ENCODE measurements at places on chromosomes 6 and 20.

DNA sequence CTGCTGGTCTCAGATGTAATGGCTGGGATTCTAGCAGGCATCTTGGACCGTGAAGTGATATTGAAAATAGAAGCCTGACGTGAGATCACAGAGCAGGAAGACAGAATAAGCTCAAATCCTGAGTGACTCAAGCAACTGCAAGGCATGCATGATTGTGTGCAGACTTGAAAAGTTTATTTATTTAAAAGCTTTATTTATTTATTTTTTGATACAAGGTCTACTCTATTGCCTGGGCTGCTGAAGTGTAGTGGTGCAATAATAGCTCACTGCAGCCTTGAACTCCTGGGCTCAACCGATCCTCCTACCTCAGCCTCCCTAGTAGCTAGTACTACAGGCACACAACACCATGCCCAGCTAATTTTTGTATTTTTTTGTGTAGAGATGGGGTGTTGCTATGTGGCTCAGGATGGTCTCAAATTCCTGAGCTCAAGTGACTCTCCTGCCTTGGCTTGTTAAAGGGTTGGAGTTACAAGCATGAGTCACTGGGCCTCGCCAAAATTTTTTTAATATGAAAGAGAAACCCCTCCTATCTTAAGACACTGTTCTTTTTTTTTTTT is 40.1 kb upstream of the RNF144B start:
- DNase-seq: no peak

DNA sequence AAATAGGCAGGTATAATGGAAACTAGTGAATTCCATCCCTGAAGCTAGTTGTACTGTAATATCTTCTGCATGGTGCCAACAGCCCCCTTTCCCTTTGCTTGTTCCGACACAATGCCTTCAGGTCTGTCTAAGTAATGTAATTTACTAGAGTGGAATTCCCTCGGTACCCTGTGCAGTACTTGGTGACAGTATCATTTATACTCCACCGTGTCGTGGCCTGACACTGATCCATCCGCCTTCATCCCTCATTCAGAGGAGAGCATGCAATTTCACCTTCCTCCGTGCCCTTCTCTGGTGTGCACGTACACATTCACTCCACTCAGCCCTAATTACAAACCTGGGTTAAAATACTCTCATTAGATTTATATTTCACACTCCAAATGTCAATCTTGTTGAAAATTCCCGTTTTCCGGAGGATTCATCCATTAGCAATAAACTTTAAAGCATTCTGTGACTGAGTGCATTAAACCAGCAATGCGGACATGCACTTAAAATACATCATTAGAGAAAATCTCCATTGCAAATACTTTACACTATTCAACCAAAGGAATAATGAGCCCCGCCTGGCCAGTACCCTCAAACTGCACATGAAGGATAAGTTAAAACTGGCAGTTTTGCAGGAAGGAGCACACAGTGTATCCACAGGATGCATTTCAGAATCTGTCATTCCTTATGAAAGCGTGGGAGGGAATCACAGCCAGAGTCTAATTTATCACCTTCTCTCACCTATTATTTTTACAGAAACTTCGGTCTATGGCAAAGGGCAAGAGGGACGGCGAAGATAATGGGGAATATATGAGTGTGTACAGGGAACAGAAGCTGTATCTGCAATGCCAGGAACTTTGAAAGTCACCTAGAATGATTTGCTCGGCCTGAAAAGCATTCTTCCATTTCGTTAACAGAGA is 182.5 kb downstream of the GJA10 start:
- no peak for DNase-seq

DNA sequence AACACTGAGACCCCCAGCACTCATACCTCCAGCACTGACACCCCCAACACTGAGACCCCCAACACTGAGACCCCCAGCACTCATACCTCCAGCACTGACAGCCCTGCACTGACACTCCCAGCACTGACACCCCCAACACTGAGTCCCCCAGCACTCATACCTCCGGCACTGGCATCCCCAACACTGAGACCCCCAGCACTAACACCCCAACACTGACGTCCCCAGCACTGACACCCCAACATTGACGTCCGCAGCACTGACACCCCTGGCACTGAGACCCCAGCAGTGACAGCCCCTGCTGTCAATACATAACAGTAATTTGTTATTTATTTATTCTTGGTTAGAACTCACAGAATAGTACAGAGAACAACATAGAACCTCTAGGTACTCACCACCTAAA is 58.0 kb downstream of the ERMARD start:
- DNase-seq: no peak

GRCh38 chr6:28901831-28902230 is 22.0 kb downstream of the TRIM27 start:
- DNase-seq: no peak

GRCh38 chr6:6737671-6738070 is 149.2 kb downstream of the LY86 start:
- DNase-seq: no peak

DNA sequence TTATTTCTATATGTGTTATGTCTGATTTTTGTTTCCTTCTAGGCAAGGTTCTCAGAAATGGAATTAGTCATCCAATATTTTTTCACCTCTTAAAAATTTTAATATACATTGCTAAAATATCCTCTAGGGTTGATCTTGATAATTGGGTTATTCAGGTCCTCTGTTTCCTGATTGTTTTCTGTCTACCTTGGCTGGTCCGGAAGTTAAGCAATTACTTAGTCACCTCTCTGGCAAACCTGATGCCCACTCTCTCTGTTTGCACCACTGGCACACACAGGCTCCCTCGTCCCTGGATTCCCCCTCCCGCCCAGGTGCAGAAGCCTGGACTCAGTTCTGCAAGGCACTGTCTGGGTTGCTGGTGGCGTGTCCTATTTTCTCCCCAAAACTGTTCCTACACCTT is 27.7 kb downstream of the CST9L start:
- no peak for DNase-seq

DNA sequence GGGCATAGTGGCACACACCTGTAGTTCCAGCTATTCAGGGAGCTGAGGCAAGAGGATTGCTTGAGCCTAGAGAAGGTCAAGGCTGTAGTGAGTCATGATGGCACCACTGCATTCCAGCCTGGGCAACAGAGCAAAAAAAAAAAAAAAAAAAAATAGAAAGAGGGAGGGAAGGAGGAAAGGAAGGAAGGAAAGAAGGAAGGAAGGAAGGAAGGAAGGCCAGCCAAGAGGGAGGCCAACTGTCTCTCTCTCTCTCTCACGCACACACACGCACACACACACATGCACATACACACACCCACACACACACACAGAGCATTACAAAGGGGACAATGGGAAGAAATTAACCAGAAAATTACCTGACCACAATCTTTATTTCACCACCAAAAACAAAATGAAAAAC is 50.6 kb upstream of the COL9A1 start:
- no peak for DNase-seq

DNA sequence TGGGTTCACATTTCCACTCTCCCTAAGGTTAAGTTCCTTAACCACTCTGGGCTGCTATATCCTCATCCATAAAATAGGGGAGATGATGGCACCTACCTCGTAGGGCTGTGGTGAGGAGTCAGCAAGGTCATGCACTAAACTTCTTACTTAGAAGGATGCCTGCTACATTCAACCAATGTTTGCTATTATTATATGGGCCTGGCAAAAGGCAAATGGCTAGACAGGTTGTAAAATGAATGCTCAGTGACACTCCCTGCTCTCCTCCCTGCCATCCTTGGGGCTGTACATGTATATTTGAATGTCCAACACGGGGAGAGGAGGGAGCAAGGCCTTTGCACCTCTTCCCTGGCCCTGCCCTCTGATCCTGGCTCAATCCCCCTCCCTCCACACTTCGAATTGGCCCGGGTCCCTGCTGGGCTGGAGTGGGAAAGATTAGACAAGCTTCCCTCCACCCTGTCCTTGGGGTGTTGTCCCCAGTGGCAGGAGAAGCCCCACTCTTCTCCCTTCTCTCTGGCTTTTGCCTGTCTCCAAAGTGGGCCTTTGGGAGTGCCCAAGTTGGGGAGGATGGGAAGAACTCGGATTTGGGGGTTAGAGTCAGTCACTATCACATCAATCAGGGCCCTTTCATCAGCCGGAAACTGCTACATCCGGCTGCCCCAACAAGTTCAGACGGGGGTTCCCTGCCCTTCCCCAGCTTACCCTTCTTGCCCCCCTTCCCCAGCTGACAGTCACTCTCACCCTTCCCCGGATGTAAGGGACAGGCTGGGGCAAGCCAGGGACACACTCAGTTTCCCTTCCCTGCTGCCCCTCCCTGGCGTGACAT is 36.3 kb upstream of the VEGFA start:
- DNase-seq: peak; percentile 26

GRCh38 chr20:5313916-5314315 is 2.8 kb downstream of the PROKR2 start:
- DNase-seq: no peak

- no peak for DNase-seq
These were observed 25.8 kb upstream of the CD93 start for GRCh38 chr20:23111944-23112342.

DNA sequence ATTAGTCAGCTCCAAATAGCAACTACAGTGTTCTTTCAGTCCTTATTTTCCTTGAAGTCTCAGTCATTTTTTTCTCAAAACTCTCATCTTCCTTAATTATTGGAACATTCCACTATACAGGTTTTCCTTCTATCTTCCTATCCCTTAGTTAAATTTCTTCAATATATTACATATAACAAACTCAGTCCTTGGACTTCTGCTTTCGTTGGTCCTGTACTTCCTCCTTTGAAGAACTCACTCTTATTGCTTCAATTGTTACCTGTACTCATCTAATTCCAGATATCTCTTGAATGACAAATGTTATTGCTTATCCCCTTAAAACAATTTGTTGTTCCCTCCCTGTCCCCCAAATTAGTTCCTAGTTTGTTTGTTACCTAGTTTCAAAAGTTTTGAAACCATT is 67.7 kb upstream of the NOTCH4 start:
- no peak for DNase-seq

GRCh38 chr6:133705066-133705465 is 183.8 kb upstream of the TCF21 start:
- DNase-seq: no peak

DNA sequence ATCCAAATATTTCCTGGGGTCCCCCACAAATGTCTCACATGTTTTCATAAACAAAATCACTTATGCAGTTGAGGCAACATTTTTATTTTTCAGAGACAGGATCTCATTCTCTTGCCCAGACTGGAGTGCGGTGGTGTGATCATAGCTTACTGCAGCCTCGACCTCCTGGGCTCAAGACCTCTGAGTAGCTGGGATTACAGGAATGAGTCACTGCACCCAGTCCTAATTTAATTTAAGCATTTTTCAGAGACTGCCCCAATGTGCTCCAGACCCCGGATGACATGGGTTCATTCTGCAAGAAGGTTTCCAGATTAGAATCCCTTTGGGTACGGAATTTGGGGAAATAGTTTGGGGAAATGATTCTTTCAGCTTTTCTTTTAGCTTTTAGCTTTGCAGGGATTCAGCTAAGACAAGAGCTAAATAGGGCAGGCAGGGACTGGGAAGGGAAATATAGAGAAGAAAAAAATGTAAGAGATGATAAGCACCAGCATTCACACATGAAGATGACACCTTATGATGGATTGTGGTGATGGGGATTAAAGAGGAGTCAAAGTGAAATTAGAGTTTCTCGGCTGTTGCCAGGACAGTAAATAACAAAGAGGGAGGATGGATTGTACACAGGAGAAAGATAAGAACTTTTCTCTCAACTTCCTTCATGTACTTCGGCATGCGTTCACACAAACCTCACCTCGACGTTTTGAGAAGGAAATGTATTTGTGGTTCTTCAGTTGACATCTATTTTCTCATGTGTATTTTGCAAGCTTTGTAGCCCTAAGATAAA is 169.4 kb upstream of the TAB2 start:
- no peak for DNase-seq

DNA sequence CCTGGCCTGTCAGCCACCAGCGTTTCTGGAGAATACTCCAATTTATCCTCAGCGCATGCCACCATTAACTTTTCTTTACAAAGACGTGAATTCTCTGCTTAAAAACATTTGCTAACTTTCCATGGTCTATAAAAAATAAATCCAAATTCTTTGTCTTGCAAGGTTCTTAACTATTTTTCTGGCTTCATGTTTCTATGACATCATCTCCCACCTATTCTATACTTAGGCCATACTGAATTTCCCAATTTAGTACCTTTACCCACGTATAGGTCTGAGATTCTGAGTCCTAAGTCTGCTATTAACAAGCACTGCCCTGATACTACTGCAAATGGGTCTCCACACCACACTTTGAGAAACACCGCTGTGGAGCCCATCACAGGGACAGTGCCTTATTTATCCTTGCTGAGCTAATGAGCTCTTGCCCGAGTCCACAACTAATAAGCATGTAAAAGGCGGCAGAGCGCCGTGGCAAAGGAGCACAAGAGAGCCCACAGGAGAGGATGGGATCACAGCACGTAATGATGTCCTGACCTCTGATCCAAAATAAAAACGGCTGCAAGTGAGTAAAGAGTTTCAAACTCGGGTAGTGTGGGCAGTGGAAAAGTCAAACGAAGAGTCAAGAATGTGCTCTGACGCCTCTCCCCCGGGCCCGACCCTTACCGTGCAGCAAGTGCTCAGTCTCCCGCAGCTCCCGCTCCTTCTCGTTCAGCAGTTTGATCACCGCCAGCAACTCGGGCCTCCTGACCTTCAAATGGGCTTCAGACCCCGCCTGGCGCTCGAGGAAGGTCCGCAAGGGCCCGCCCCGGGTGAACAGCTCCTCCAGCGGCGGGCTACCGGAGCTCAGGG is 519 bp downstream of the MTRF1L start:
- DNase-seq: no peak

DNA sequence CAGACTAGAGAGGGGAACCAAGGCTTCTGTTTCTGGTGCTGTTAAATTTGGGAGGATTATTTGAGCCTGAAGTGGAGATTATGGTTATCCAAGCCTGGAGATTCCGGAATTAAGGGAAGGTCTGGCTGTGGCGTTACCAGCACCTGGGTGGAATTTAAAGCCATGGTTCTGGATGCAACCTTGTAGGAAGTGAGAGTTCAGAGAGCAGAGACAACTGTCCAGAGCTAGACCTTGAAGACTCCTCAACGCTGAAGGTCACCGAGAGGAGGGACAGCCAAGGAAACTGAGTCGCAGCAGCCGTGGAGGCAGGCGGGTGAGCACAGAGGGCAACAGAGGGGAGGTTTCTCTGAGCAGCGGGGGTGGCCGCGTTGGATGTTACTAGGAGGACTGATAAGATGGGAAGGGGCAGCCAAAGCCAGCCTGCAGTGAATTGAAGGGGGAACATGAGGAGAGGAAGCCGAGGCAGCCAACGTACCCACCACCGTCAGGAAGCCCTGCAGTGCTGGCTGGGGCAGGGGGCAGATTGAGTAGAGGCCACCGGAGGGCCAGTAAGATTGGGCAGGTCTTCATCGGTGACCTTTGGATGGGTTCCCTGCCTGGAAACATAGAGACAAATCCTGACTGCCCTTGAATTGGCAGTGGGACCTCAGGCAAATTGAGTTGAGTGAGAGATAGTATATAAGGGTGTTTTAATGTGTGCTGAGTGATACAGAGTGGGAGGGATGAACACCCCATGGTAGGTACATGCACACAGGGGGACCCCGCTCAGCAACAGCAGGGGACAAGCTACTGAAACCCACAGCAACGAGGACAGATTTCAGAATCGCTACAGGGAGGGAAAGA is 90.3 kb downstream of the SNX5 start:
- no peak for DNase-seq
